Mesenchymal stem cell (in vitro differentiated cells and primary cell): ENCODE measurements at places on chromosomes 1 and 21.

GRCh38 chr1:78145105-78145580 lies 99.4 kb downstream of the GIPC2 start:
- no peaks in the 10 kb centered on the region for H3K4me1 ChIP-seq
- H3K27me3 ChIP-seq: peaks cover 5% of the 10 kb centered on the region
- no peak overlapping the region for H3K4me3 ChIP-seq
- DNase-seq: peak; percentile 65
- H3K27ac ChIP-seq: no peak overlapping the region

GRCh38 chr1:244850896-244851295 lies 13.4 kb downstream of the HNRNPU start:
- H3K4me3 ChIP-seq: no peak overlapping the region
- no peaks in the 10 kb centered on the region for H3K4me1 ChIP-seq
- no peak for DNase-seq
- peaks cover 7% of the 10 kb centered on the region for H3K36me3 ChIP-seq

DNA sequence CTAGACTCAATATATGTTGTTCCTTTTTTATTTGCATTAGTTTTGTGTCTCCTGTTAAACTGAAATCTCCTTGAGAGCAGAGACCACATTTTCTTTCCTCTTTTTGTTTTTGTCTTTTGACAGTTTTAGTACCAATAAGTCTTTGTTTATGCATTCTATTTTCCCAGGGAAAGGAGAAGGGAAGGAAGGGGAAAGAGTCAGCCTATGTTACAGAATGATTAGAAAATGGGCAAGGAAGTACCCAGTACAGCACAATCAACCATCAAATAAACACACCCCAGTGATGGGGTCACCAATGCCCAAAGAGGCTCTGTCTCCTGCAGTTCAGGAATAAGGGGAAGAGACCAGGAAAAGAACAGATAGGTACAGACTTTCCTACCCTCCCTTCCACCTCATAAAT lies 10.1 kb downstream of the ZBTB37 start:
- H3K4me1 ChIP-seq: peaks cover 3% of the 10 kb centered on the region
- H3K36me3 ChIP-seq: peaks cover 9% of the 10 kb centered on the region
- no peak overlapping the region for H3K27ac ChIP-seq

DNA sequence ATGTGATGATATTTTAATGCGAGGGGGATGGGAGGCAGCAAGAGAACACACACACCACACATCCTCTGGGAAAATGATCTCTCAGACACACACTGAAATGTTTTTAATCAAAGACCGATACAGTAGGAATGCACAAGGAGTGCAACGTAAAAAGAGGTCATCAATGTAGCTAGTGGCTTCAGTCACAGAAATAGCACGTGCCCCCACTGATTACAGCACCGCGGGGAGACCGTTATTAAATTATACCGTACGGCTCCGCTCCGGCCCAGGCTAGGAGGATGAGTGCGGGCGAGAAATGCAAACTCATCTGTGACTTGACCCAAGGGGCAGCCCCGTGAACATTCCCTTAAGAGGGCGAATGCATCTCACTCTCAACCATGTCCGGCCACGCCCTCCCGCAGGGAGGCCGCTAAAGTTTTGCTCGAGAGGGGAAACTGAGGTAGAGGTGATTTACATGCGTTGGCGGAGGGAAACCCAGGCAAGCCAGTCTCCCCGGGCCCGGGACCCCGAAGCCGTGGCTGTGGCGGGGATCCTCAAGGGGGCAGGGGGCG lies 552 bp downstream of the UBR4 start:
- DNase-seq: peak; percentile 73
- peak overlapping the region; percentile 78 for H3K27ac ChIP-seq
- H3K36me3 ChIP-seq: peaks cover 15% of the 10 kb centered on the region
- peaks cover 8% of the 10 kb centered on the region for H3K4me1 ChIP-seq
- H3K27me3 ChIP-seq: no peaks in the 10 kb centered on the region
- peak overlapping the region; percentile 98 for H3K4me3 ChIP-seq

- DNase-seq: no peak
- no peaks in the 10 kb centered on the region for H3K36me3 ChIP-seq
- no peak overlapping the region for H3K27ac ChIP-seq
- H3K4me1 ChIP-seq: peaks cover 4% of the 10 kb centered on the region
- no peaks in the 10 kb centered on the region for H3K27me3 ChIP-seq
- H3K4me3 ChIP-seq: no peak overlapping the region
Measured at GRCh38 chr21:33680870-33681269, 38.6 kb downstream of the ITSN1 start.

- peaks cover 4% of the 10 kb centered on the region for H3K36me3 ChIP-seq
- no peaks in the 10 kb centered on the region for H3K27me3 ChIP-seq
- no peak for DNase-seq
- H3K4me1 ChIP-seq: peaks cover 9% of the 10 kb centered on the region
Measured at GRCh38 chr1:208189716-208190115, 54.5 kb downstream of the PLXNA2 start.

- no peak for DNase-seq
- H3K27me3 ChIP-seq: no peaks in the 10 kb centered on the region
- H3K4me3 ChIP-seq: no peak overlapping the region
- no peaks in the 10 kb centered on the region for H3K36me3 ChIP-seq
- H3K4me1 ChIP-seq: no peaks in the 10 kb centered on the region
Measured at GRCh38 chr1:95386915-95387314, 152.9 kb downstream of the RWDD3 start.

DNA sequence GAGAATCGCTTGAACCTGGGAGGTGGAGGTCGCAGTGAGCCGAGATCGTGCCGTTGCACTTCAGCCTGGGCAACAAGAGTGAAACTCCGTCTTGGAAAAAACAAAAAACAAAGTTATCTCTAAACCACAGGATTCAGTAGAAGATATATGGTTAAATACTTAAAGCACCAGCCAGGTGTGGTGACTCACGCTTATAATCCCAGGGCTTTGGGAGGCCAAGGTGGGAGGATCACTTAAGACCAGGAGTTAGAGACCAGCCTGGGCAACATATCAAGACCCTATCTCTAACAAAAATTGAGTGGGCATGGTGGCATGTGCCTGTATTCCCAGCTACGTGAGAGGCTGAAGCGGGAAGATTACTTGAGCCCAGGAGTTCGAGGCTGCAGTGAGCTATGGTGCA lies 5.6 kb downstream of the NECAP2 start:
- no peak for DNase-seq
- peaks cover 12% of the 10 kb centered on the region for H3K4me1 ChIP-seq
- no peak overlapping the region for H3K4me3 ChIP-seq
- H3K27me3 ChIP-seq: no peaks in the 10 kb centered on the region
- peaks cover 73% of the 10 kb centered on the region for H3K36me3 ChIP-seq

GRCh38 chr1:41518471-41518870 lies 34.0 kb upstream of the EDN2 start:
- peaks cover 15% of the 10 kb centered on the region for H3K4me1 ChIP-seq
- peaks cover 23% of the 10 kb centered on the region for H3K27me3 ChIP-seq
- H3K36me3 ChIP-seq: peaks cover 20% of the 10 kb centered on the region
- no peak overlapping the region for H3K27ac ChIP-seq
- no peak for DNase-seq
- no peak overlapping the region for H3K4me3 ChIP-seq

DNA sequence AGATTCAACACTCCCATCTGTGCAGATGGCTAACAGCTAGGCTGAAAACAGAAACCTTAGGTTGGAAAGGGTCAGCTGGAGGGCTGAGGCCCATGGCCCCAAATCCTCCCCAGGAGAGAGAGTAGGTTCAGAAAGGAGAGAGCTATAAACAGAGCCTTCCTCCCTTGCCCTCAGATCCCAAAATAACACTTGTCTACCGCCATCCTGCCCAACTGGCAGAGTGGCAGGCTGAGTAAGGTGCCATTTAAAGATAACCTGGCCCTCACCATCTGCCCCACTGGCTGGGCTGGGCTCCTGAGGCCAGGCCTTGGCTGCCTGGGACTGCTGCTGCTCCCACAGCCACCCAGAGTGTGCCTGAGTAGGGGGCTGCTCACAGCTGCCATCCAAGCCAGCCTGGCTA lies 4.3 kb upstream of the SHISA4 start:
- H3K36me3 ChIP-seq: no peaks in the 10 kb centered on the region
- peaks cover 35% of the 10 kb centered on the region for H3K4me1 ChIP-seq
- H3K27ac ChIP-seq: no peak overlapping the region
- H3K27me3 ChIP-seq: no peaks in the 10 kb centered on the region

- H3K4me3 ChIP-seq: no peak overlapping the region
- no peak overlapping the region for H3K27ac ChIP-seq
- no peaks in the 10 kb centered on the region for H3K36me3 ChIP-seq
- no peak for DNase-seq
Measured at GRCh38 chr1:225449774-225450173, 21.9 kb upstream of the LBR start.

DNA sequence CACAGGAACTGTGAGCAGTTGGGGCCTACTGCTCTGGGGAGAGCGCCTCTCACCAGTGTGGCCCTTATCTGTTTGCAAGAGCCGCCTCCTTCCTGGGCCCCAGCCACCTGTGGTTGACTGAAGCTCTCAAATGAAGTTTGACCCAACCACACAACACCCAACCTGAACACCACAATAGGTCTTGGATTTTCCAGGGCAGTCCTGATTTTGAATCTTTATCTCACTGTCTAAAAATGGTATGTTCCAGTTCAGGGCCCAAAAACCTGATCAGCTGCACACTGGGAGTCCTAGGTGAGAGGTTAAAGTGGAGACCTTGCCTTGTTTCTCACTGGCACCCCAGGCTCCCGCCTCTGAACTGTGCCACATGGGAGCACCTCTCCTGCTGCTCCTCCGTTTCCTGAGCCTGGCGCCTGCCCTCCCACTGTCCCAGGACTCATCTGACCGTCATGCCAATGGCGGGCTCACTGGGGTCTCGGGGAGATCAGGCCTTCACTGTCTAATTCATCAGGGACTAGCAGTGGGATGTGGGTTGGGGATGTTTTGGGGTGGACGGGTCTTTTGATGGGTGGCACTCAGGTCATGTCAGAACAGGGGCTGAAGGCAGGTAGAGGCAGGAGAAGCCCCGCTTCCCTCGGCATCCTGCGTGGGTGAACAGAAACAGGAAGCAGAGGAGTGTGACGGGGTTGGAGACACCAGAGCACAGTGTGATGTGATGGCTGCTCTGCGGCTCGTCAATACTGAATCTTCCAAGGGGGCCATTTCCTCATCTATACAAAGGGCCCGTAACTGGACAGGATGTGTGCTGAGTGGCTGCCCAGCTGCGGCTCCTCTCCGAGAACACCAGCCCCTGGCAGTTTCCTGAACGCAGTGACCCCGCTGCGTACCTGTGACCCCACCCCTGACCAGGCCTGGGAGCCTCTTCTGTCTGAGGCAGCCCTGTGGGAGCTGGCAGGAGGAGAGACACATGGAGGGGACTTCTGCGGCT lies 59.6 kb upstream of the ITPKB start:
- H3K4me1 ChIP-seq: peaks cover 3% of the 10 kb centered on the region
- H3K4me3 ChIP-seq: no peak overlapping the region
- H3K36me3 ChIP-seq: no peaks in the 10 kb centered on the region
- H3K27ac ChIP-seq: no peak overlapping the region
- DNase-seq: no peak
- peaks cover 24% of the 10 kb centered on the region for H3K27me3 ChIP-seq

GRCh38 chr1:36402504-36402890 lies 4.8 kb upstream of the LSM10 start:
- no peak for DNase-seq
- no peak overlapping the region for H3K27ac ChIP-seq

DNA sequence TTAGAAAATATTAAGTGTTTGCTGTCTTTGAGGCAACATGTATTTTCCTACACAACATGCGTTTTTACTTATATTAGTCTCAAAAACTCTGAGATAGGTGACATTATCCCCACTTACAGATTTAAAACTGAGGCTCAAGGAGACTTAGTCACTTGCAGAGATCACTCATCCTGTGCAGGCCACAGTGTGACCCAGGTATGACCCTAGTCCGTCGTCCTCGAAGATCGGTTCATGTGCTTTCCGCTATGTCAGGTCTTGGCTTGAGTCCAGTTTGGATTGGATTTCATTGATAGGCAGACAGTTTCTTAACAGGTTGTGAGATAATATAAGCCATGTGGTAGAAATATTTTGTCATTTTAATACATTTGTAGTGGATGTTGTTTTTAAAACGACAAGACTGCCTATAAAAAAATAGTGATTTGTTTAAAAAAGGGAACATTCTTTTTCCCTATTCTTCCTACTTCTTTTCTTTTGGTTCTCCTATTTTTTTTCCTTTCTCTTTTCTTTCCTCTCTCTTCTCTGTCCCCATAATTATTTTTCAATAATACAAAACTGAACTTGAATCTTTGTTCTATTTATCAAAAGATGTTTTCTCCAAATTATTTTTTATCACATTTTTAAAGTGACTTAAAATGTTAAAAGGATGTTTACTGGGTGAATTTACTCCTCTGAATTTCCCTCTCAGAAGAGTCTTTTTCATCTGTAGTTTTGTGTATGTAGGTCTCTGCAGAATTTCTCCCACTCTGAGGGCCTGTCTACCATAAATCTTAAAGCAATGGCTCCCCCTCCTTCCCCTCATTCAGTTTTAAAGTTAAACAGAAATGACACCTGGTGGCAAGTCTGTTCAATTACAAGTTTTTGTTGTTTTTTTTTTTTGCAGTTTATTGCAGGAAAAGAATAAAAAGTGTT lies 81.8 kb downstream of the PHTF1 start:
- no peak overlapping the region for H3K4me3 ChIP-seq
- peak; percentile 65 for DNase-seq
- H3K36me3 ChIP-seq: peaks cover 13% of the 10 kb centered on the region
- peaks cover 2% of the 10 kb centered on the region for H3K4me1 ChIP-seq

DNA sequence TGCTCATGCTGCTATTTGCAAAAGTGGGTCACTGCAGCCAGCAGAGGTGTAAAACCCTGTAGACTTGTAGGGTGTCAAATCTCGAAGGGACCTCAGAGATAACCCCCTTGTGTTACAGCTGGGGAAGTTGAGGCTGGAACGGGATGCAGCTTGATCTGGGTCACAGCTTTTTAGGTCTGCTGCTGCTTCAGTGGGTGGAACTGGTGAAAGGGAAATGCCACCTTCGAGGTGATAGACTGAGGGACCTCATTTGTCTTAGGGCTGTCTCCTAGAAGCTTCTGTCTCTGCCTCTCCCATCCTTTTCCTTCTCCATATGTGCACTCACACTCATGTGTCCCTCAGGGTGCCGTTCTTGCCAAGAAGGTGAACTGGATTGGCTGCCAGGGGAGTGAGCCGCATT lies 35.4 kb downstream of the QSOX1 start:
- H3K36me3 ChIP-seq: peaks cover 84% of the 10 kb centered on the region
- H3K4me3 ChIP-seq: no peak overlapping the region
- H3K27ac ChIP-seq: no peak overlapping the region
- no peak for DNase-seq

DNA sequence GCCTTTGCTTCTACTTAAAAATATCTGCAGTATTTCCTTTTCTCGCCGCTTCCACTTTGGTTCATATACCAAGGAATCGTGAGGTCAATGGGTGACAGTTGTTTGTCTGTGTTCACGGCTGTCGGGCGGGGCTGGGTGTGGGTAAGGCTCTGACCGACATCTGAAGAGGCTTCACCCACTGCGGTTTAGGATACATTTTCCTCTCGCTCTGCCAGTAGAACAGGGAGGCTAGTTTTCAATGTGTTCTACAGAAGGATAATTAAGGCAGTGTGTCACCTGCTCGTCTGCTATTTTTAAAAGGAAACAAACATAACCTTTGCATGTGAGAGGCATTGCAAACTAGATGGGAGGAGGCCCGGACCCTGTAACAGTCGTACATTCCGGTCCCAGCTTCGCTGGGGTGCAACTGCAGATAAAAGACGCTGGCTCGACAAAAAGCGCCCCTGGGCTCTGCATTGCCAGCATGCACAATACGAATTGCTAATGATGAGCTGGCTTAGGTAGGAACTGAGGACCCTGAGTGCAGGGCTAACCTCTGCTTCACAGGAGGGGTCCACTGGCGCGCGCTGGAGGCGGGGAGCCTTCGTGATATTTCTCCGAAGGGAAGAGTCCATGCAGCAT lies 8.5 kb upstream of the ERG start:
- H3K4me3 ChIP-seq: no peak overlapping the region
- peaks cover 17% of the 10 kb centered on the region for H3K27me3 ChIP-seq
- peaks cover 4% of the 10 kb centered on the region for H3K4me1 ChIP-seq
- DNase-seq: peak; percentile 27
- no peak overlapping the region for H3K27ac ChIP-seq
